ENCODE measurements at places on chromosomes 7 and 10.
A peak's percentile ranks its signal among the peaks of the same experiment; 100 is the strongest.

DNA sequence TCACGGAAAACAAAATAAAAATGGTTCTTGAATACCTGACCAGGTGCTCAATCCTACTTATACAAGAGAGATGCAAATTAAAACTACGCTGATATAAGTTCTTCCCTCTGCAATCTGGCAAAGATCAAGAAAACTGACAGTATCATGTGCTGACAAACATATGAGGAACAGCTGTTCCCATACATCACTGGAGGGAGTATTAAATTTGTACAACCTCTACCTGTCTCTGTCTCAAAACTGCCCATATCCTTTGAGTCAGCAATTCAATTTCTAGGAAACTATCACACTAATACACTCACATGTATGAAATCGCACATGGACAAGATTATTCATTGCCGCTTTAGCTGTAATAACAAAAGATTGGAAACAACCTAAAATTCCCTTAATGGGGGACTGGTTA is 11.0 kb upstream of the IL6 start:
- no peak for DNase-seq

- DNase-seq = no peak
Observed at GRCh38 chr7:127819975-127820731, 168.2 kb downstream of the SND1 start.

DNA sequence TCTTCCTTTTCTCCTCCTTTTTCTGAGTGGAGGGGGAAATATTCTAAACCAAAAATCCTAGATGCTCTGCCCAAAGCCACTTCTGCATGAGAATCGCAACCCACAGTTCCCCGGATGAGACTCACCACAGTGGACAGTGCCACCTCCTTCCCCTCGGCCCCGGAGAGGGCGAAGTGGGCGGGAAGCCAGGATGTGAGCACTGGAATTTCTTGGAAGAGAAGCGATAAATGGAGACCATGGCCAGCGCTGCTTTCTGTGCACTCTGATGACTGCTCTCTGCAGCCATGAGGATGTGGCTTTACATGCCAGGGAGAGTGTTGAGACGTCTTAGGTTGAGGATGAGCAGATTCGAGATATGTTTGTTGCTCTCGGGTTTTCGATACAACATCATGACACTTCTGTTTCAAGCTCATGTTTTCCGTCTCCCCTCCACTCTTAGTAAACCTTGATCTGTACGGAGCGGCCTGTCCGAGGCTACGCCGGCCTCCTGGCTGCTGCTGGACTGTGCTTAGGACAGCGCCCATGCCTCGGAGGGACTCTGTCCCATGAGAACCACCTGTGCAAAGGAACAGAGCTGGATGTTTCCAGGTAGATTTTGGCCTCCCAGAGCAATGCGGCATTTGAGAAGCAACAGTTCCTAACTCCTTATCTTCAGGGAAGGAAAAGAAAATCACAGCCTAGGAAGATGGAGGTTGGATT is 414.6 kb upstream of the FOXK1 start:
- DNase-seq = no peak

DNA sequence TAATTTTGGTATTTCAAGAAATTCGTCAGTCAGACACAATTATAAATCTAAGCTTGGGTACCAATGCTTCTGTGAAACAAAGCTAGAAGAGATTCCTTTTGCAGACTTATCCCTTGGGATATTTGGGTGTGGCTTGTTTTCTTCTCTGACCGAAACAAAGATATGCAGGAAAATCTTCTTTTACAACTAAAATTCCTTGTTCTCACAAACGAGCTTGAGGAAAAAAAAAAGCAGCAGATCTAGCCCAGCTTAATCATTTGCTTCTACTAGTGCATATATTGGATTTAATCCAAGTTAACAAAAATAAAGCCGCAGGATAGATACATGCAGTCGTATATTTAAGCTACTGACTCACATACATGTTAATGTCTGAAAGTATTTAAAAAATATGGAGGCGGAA is 104.2 kb downstream of the PRTFDC1 start:
- DNase-seq = no peak

GRCh38 chr10:12337453-12338372 is 11.6 kb upstream of the CAMK1D start:
- DNase-seq = no peak

- no peak for DNase-seq
Observed at GRCh38 chr7:142134909-142135308, 23.4 kb downstream of the MGAM2 start.

- DNase-seq = no peak
Observed at GRCh38 chr10:67914777-67915340, 30.4 kb downstream of the SIRT1 start.

DNA sequence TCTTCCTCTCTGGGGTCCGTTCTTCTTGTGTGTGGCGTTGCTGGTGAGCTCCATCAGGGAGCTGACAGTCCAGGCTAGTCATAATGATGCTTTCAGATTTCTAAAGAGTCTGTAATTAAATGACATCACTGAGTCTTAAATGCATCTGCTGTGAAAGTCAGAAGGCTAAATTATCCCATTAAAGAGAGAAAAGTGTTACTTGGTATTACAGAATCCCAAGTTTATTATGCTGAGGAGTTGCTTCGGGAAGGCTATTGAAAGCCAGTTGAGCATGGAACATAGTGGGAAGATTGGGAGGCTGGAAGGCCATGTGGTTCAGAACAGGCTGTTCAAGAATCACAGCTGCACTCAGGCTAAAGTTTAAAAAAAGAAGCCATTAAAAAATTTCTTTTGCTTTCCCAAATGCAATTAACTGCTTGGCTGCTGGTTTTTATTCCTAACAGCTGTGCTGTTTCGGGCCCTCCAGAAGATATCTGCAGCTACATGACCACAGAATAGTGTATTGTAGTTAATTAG is 342.6 kb upstream of the LRGUK start:
- DNase-seq = no peak

GRCh38 chr7:38932509-38933168 is 23.6 kb upstream of the VPS41 start:
- peak; percentile 79 for DNase-seq

DNA sequence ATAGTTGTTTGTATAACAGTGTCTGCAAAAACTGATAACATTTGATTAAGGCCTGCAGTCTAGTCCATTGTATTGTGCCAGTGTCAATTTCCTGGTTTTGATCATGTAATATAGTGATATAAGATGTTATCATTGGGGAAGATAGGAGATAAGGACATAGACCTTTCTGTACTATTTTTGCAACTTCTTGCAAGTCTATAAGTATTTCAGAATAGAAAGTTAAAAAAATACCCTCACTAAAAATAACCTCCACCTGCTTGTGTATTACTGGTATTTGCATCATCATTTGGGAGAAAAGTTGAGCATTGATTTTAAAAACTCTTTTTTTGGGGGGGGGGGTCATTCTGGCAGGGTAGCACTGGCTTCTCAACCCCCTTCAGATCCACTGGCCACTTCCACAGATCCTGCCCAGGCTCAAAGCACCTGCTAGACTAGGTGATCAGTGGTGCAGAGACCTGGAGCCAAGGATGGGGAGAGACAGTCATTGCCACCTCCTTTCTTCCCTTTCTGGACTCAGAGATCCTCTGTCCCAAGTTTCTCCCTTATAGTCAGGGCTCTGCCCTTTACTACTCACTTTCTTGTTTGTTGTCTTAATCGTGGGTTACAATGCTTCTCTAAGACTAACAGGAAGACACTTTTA is 103.0 kb downstream of the RBM20 start:
- DNase-seq = no peak

DNA sequence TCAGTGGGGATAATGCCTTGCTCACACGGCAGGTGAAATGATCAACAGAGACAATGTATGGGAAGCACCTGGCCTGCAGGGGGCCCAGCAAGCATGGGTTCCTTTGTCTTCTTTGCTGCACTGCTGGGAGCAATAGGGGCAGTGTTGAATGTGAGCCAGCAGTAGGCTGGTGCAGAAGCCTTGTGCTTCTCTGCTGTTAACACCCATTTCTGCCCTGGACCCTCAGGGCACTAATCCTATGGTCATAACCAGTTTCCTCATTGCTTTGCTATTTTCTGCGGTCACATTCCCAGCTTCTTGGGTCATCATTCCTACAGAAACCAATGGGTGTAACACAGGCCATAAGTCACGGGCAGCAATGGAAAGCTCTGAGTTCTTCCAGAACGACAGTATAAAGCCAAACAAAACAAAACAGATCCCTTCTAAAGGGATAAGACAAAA is 10.9 kb upstream of the LGI1 start:
- no peak for DNase-seq

DNA sequence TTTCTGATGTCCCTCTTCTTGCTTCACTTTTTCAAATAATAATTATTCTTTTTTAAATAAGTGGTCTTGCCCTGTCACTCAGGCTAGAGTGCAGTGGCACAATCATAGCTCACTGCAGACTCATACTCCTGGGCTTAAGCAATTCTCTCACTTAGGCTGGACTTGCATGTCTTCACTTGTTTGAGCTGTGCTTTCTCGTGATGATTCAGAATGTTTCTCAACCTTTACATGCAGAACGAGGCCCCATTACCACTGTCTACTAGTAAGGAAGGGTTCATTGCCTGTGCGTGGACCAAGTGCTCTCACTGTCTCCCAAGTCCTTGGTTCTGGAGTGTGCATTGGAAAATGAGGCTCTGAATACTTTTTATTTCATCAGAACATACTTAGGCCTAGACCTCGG is 468.6 kb upstream of the COBL start:
- DNase-seq = no peak

- DNase-seq = no peak
Observed at GRCh38 chr7:101124376-101125056, 2.4 kb upstream of the SERPINE1 start.

GRCh38 chr7:142606081-142606480 is 143.2 kb upstream of the PRSS1 start:
- DNase-seq = no peak

DNA sequence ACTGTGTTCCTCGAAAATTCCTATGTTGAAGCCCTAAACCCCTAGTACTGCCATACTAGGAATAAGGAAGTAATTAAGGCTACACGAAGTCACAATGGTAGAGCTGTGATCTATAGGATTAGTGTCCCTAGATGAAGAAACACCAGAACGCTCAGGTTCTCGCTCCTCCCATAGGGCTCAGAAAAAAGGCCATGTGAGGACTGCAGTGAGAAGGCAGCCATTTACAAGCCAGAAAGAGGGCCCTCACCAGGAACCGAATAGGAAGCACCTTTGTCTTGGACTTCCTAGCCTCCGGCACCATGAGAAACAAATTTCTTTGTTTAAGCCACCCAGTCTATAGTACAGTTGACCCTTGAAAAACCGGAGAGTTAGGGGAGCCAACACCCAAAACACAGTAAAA is 46.2 kb downstream of the CACUL1 start:
- DNase-seq = no peak

DNA sequence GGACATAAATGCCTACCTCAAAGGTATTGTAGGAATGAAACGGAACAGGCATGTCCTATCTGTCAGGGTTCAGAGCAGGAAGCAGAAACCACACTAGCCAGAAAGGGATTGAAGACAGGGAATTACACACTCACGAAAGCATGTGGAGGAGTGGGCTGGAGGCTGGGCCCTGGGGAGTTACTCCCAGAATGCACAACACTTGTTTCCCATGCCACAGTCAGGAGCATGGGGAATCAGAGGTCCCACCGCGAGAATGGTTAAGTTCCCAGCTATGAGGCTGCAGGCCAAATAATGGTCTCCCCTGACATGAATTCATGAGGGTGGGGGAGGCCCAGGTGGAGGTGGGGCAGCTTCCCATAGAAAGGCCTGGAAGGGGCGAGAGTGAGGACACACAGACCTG is 212.7 kb downstream of the HERPUD2 start:
- no peak for DNase-seq

- DNase-seq = no peak
Observed at GRCh38 chr7:13041368-13041988, 354.0 kb downstream of the ARL4A start.

GRCh38 chr7:26891400-26892350 is 27.3 kb upstream of the SKAP2 start:
- no peak for DNase-seq

- DNase-seq = no peak
Observed at GRCh38 chr7:128200376-128200775, 40.7 kb upstream of the LEP start.

- no peak for DNase-seq
Observed at GRCh38 chr10:70515035-70515667, 36.6 kb downstream of the PALD1 start.

DNA sequence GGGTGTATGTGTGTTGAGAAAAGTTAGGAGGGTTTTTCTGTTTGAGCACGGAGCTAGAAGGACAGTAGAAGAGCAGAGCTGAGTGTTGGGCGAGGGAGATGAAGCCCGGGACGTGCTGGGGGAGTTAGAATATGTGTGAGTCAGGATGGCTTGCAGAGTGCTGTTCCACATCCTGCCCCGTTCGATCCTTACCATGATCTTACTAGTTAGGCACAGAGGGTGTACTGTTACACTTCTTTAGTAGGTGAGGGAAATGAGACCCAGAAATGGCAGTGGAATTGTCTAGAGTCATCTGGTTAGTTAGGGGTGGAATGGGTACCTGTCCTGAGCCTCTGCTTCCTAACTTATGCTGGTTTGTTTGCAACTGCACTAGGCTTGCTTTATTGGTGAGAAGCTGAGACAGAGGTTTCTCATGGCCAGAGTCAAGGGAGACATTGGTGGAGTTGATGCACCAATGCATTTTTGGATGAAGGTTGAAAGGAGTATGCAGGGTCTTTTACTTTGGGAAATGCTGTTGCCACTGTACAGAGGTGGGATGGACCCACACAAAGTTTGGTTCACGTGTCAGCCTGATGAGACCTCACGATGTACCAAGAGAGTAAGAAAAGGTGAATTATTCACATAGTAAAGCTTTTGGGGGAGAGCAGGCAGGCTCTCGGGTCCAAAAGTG is 42.4 kb downstream of the CCNY start:
- DNase-seq = no peak

DNA sequence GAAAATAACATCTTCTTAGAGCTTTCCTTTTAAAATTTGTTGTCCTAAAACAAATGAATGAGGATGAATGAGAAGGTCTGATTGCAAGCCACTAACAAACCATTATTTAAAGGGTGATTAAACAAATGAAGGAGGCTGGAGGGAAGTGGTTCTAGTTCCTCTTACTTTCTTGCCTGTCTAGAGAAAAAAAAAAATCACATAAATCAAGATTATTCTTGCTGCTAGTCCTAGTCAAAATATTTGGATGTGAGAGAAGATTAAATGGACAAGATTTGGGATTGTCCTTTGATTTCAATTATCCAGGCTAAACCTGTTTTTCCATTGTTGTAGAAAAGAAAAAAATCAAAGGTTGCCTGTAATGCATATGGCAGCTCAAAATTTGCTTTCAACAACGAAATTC is 3.3 kb downstream of the SKAP2 start:
- DNase-seq = no peak

DNA sequence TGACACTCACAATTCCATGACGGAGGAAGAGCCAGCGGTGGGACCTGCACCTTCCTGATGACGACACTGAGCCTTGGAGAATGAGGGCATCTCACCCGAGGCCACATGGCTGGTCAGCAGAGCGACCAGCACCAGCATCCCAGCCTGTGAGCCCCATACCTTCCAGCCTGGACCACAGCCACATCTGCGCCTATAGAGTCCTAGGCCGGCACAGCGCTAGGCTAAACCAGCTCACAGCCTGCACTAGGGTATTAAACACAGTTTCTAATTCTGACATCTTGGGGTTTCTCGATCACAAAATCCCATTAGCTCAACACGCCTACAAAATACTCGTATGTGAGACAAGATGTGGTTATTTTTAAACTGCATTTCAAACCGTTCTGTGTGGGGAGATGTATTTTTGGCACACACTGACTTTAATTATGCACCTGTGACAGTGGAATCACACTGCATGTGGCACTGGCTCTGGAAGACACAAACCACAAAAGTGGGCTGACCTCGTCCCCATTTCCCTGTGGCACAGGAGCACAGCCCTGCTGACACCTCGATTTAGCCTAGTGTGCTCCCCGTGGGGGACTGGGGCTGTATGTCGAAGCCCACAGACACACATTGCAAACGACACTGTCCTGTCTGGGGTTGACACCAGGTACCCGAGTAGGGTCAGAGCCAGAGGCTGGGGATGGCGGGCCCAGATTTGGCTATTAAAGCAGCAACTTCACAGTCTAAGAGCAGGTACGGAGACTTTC is 32.5 kb downstream of the CPXM2 start:
- DNase-seq = no peak

Data from stimulated activated CD8-positive, alpha-beta memory T cell treated with anti-CD3 and anti-CD28 coated beads, Interleukin-4, amount 100 ng/mL, for 48 hours (primary cell).